LoVo (cell line): ENCODE measurements at places on chromosomes 1 and 21.

DNA sequence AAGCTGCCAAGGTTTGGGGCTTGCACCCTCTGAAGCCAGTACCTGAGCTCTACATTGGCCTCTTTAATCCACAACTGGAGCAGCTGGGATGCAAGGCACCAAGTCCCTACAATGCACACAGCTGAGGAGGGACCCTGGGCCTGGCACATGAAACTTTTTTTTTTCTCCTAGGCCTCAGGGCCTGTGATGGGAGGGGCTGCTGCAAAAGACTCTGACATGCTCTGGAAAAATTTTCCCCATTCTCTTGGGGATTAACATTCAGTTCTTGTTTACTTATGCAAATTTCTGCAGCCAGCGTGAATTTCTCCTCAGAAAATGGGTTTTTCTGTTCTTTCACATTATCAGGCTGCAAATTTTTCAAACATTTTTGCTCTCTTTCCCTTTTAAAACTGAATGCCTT, 1072.2 kb downstream of the BRINP3 start:
- DNase-seq = no peak

DNA sequence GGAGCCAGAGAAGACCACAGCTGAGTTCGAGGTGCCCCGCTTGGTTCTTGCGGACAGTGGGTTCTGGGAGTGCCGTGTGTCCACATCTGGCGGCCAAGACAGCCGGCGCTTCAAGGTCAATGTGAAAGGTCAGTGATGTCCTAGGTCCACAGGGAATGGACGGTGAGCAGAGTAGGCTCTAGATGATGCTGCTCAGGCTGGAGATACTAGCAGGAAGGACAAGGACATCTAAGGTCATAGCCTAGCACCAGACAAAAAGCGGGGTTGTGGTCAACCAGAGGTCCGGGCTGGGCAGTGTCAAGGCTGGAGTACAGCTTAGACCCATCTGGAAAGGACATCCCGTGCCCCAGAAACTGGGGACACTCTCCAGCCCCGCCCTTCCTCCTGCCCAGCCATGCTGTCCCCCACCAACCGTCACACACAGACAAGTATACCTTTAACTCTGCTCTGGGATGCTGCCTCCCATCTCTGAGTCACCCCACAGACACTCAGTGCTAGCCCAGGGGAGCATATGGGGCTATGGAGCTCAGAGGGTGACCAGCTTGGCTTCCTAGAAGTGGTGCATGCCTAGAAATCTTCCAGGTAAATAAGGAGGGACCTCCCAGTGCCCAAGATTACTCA, 8.7 kb downstream of the TIE1 start:
- no peak for DNase-seq

GRCh38 chr1:207856276-207857023, 54.5 kb downstream of the CD34 start:
- no peak for DNase-seq

DNA sequence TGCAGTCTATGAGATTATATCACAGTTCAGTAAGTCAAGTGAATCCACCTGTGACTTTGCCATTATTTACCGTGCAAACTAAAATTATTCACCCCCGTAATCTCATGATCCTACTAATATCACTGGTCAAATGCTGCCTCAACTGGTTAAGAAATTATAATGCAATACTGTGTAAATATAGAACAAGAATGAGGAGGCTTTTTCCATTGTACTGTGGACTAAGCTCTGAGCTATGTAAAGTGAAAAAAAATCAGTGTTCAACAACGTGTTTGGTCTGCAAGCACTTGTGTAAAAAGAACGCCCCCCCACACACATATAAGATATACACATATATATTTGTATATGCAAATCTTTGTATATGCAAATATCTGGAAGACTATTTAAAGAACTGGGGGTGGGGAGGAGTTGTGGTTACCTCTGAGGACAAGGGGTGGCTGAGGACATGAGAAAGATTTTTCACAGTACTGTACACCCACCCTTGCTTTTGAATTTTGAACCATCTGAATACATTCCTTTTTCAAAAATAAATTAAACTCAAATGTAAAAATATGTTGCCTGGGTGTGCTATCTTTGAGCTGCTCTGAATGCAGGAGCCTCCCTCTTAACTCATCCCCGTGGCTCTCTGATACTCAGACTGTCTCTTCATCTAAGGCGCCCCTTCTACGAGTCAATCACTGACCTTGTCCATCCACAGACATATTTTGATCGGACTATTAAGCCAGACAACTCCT, 57.0 kb downstream of the PTP4A2 start:
- DNase-seq = no peak

DNA sequence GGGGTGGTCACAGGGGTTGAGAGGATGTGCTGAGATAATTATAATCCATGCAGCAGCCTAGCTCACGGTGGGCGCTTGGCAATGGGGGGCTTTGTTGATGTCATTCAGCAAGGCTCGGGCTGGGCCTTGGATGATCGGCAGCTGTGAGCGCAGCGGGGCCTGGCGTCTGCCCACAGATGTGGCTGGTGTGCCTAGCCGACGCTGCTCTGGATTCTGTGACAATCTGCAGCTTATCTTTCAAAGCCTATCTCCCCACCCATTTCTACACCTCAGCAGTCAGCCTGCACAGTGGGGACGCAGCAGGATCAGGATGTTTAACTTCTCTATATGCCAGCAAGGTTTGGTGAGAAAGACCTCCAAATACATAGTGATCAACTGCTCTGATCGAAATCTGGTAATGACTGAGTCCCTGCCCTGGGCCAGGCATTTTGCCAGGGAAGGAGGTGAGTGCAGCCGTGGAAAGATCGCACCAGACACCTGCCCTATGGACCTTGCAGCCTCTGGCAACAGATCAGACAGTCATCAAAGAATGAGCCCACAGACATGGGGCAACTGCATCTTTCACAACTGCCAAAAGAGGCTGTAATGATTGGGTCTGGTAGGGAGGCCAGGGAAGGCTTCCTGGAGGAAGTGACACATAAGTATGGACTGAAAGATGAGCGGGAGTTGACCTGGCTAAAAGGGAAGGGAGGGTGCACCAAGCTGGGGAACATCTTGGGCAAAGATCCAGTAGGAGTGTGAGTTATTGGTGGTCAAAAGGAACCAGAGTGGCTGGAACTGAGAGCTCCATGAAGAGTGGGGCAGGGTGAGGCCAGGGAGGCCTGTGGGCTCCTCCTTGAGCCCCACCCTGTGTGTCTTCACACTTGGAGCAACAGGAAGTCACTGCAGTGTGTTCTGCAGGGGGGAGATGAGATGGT, 35.3 kb downstream of the EPHB2 start:
- peak; percentile 13 for DNase-seq

- DNase-seq = no peak
Measured at GRCh38 chr1:205774198-205775014, 876 bp downstream of the RAB29 start.

DNA sequence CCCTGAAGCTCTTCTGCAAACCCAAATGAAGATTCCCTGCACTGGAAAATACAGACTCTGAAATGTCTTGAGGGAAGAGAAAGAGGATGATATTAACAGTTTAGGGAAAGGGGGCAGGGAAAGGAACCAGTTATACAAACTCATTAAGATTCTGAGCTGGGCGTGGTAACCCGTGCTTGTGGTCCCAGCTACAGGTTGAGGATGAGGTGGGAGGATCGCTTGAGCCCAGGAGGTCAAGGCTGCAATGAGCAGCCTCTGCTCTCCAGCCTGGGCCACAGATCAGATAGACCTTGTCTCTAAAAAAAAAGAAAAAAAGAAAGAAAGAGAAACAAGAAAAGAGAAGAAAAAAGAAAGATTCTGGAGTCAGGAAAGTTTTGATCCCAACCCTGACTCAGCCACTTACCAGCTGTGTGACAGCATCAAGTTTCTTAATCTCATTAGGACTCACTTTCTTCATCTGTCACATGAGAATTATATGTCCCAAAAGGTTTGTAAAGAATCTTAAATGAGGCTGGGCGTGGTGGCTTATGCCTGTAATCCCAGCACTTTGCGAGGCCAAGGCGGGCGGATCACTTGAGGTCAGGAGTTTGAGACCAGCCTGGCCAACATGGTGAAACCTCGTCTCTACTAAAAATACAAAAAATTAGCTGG, 53.9 kb downstream of the OPTC start:
- DNase-seq = no peak

DNA sequence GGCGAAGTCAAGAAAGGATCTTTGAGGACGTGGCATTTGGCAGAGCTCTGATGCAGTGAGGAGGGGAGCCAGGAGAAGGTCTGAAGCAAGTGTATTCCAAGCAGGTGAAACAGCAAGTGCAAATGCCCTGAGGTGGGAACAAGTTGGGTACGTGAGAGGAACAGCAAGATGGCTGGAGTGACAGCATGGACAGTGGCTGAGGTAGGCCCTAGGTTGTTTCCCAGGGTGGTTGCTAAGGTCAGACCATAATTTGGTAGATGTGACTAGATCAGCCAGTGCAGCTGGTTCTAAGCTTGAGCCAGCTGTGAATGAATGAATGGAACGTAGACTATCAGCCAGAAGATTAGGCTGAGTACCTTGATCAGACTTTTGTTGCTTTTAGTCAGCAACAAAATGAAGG, 37.5 kb upstream of the JUN start:
- no peak for DNase-seq

DNA sequence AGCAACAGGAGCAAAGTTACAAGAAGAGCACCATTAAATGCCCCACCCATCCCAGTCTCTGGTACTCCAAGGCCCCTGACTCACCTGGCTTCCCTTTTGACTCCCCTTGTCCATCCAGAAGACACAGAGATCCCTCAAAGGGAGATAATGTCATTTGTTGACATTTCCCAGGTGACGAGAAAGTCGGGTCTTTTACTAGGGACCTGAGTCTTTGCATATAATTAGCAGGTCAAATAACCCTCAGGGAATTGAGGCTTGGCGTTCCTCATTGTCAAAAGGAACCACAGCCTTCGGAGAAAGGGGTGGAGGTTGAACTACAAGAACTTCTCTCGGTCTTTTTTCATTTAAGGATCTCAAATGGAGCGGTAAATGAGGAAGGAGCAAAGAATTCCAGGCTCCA, 133.2 kb downstream of the PROX1 start:
- DNase-seq = no peak

DNA sequence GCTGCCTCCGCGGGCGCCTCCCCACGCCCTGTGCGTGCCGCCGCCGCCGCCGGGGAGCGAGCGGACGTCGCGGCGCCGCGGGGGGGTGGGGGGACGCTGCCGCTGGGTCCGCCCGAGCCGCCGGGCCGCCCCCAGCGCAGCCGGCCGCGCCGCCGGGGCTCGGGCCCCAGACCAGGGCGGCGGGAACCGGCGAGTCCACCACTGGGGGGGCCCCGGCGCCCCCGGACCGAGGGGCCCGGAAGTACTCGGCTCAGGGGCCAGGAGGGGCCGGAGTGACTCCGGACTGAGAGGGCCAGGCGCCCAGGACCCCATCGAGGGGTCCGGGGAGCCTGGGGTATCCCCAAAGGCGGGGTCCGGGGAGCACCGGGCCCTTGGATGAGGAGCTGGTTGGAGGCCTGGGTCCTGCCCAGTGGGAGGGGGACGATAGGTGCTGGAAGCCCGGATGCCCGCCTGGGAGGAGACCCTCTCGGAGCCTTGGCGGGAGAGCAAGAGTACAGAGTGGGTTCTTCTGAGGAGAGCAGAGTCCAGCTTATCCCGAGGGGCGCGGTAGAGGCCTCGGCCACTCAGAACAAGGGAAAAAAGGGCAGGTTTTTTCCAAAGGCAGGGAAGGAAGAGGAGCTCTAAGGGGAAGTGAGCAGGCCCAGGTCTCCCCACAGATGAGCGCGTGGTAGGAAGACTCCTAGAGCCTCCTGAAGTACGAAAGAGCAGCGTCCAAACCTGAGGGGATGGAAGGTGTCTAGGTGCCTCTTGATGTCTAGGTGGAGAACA, 556 bp downstream of the GMEB1 start:
- peak; percentile 41 for DNase-seq

DNA sequence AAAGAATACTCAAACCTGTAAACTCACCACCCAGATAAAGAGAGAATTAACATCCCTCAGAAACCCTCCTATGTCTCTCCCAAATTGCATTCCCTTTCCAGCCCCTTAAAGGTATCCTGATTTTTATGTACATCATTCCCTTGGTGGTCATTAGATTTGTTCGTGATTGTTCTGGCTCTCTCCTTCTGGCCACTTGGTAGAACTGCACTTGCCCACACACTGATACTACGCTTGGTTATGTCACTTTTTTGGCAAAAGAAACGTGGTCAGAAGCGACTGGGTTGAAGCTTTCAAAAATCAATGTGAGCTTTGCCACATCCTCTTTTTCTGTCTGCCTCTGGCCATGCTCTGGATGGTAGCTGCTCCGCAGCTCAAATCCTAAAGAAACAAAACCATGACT, 76.3 kb downstream of the KRTAP19-8 start:
- no peak for DNase-seq

GRCh38 chr21:29181799-29182470, 51.5 kb downstream of the MAP3K7CL start:
- peak; percentile 74 for DNase-seq

DNA sequence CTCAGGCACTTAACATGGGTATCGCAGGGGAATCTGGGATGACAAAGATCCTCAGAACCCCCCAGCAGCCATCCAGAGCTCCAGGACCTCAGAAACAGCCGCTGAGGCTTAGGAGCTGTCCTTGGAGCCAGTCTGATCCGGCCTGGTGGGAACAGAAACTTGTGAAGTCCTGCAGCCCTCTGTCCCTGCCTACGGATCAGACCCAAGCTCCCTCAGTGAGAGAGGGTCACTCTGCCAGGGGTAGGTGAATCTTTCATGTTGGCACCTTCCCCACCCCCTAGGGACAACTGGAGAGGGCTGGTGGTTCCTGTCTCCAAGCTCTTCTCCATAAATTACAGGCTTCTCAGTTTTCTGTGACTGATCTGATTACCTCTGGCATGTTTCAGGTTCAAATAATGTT, 122.3 kb downstream of the TLR5 start:
- no peak for DNase-seq

GRCh38 chr1:247210062-247210375, 38.2 kb upstream of the ZNF124 start:
- DNase-seq = no peak

GRCh38 chr1:232793944-232794343, 11.3 kb upstream of the MAP10 start:
- peak; percentile 41 for DNase-seq

DNA sequence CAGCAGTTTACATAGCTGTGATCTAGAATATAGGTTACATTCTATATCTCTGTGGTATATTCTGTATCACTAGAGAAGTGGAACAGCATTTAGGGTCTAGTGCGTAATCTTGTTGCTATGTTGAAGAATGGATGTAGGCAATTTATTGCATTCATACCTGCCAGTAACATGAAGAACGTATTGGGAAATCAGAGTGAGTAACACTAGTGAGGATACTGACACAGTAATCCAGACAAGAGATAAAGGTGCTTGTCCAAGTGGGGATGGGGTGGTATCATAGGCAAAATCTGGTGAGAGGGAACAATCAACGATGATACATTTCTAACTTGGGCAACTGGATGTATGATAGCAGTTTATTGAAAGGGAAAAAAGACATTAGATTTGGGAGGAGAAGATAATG, 9.8 kb downstream of the PPP2R5A start:
- no peak for DNase-seq
